Ascending aorta (tissue), 2 donors: ENCODE measurements at places on chromosomes 4 and X.

DNA sequence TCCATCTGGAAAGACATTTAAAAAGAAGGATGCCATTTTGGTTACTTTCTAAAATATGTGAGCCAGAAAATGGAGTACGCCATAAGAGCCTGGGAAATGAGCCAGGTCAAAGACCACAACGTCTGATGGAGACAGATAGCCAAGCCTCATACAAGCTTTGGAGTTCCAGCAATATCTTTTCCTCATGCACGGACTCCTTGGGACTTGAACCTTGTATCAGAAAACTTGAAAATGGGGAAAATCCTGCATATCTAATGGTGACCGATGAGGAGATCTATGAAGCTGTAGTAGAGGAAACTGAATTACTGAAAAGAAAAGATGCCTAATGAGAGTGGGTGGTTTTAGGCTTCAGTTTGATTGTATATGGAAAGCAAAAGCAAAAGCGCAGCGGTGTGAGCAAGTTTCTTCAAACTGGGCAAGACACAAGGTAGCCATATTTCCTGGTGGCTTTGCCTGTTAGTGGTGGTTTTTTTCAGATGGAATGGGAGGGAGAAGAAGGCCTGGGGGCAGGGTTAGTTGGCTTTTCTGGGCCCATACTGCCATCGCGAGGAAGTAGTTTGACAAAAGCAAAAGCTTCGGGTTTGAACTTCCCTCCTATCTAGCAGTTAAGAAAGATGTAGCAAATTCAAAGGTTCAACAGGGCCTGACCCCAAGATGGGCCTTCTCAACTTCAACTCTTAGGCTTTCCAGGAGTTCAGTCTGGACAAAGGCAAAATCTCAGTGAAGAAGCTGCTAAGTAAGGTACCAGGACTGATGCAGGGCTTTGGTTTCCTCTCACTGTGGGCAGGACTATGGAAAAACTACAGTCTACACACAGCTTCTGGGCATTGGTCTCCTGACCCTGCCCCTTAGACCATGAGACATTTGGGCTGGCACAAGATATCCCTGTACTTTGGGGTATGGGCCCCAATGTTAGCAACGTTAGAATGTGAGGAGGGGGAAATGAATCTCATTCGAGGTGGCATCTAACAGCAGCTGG, 210.0 kb upstream of the STK26 start:
- peak; percentile 88 for DNase-seq
- H3K27ac ChIP-seq, result peak overlapping the region; percentile 72
- H3K4me1 ChIP-seq, result no peaks in the 10 kb centered on the region
- no peaks in the 10 kb centered on the region for H3K27me3 ChIP-seq
- H3K4me3 ChIP-seq, result peak overlapping the region; percentile 68
- no peaks in the 10 kb centered on the region for H3K36me3 ChIP-seq

DNA sequence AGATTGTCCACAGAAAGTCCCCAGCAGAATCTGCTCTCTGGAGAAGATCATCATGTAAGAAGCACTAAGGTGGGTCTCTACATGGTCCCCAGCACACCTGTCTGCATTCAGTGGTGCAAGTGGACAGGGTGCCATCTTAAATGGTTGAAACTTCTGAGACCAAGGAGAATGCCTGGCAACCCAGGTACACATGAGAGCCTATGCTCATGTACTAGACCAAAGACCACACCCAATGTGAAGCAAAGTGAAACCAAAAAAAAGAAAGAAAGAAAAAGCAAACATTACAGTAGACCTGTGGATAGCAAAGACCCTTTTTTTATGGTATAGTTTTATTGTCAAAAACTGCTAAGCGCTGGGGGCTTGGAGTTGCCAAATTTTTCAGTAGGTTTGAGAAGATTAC, 15.0 kb downstream of the CD40LG start:
- no peaks in the 10 kb centered on the region for H3K4me1 ChIP-seq
- no peak overlapping the region for H3K27ac ChIP-seq
- no peak overlapping the region for H3K4me3 ChIP-seq
- DNase-seq, result no peak
- no peaks in the 10 kb centered on the region for H3K36me3 ChIP-seq

DNA sequence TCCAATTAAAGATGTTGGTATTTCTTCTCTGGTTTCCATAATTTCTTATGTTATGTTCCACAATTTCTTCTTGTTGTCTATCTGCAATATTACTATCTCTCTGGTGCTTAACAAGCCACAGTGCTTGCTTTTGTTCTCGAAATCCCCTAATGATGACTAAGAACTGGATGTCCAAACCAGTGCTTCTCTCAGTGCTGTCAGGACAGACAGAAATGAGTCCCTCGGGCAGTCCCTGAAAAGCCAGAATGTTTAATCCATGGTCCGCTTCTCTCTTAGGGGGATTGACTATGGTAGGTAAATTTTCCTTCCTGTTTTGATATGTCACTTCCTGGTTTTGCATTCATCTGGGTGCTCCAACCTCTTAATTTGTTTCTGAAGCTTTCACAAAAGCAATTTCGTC, 321.6 kb upstream of the PCDH10 start:
- H3K4me3 ChIP-seq, result no peak overlapping the region
- H3K36me3 ChIP-seq, result no peaks in the 10 kb centered on the region
- no peak overlapping the region for H3K27ac ChIP-seq

GRCh38 chrX:19968276-19968675, 22.6 kb downstream of the BCLAF3 start:
- H3K4me3 ChIP-seq, result no peak overlapping the region
- DNase-seq, result no peak
- no peak overlapping the region for H3K27ac ChIP-seq
- no peaks in the 10 kb centered on the region for H3K27me3 ChIP-seq
- no peaks in the 10 kb centered on the region for H3K36me3 ChIP-seq
- no peaks in the 10 kb centered on the region for H3K4me1 ChIP-seq

GRCh38 chr4:126192506-126192905, 877.8 kb downstream of the FAT4 start:
- H3K27ac ChIP-seq, result no peak overlapping the region
- no peak for DNase-seq
- H3K36me3 ChIP-seq, result no peaks in the 10 kb centered on the region
- H3K4me3 ChIP-seq, result no peak overlapping the region
- no peaks in the 10 kb centered on the region for H3K27me3 ChIP-seq
